Activated CD4-positive, alpha-beta T cell treated with anti-CD3 and anti-CD28 coated beads for 36 hours (primary cell): ENCODE measurements at places on chromosomes 1 and 21. TPM values are rescaled to one million over a fixed set of nuclear protein-coding genes. Genes with fewer than 3 reads are reported as not detected.

Gene IQGAP3
- 14.9 TPM for total RNA-seq

Gene TTC22
- total RNA-seq = 4.2 TPM

Gene RPTN
- total RNA-seq = not detected

Gene PTPRC
- 458 TPM for total RNA-seq

GRCh38 chr1:89262643-89263042 lies 10.0 kb downstream of the GBP5 start:
- DNase-seq = no peak

GRCh38 chr1:177978530-177978929 lies 8.7 kb upstream of the SEC16B start:
- no peak for DNase-seq

DNA sequence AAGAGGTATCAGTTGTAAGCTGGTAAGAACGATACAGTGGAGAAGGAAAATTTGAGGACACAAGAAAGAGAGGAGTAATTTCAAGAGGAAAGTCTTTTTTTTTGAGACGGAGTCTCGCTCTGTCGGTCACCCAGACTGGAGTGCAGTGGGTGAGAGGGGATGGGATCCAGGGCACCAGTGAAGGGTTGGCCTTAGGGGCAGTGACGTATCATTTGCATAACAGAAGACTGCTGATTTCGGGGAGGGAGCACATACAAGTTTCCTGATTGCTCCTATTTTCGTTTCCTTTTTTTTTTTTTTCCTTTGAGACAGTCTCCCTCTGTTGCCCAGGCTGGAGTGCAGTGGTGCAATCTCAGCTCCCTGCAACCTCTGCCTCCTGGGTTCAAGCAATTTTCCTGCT lies 4.2 kb downstream of the S100A13 start:
- DNase-seq = no peak

DNA sequence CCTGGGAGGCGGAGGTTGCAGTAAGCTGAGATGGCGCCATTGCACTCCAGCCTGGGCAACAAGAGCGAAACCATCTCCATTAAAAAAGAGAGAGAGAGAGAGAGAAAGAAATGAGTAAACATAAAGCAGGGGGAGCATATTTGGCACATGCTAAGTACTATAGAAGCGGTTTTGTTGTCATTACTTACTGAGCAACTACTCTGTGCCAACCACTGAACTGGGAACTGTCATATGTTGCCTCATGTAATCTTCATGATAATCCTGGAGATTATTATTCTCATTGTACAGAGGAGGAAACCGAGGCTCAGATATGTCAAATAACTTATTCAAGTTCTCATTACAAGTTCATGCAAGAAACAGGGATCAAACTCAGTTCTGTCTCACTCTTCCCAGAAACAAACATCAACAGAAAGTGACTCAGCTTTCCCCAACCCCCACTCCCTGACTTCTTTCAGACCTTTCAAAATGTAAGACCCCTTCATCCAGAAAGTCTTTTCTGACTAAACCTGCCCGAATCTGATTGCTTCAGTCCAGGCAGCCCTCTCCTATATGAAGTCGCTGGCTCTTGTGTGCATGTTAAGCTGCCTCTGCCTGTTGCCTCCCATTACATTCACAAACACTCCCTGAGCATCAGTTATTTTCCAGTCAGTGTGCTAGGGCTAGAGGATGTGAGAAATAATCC lies 23.5 kb downstream of the LAMB3 start:
- DNase-seq = peak; percentile 19

- no peak for DNase-seq
Measured at GRCh38 chr1:108595507-108595906, 35.6 kb downstream of the EEIG2 start.

DNA sequence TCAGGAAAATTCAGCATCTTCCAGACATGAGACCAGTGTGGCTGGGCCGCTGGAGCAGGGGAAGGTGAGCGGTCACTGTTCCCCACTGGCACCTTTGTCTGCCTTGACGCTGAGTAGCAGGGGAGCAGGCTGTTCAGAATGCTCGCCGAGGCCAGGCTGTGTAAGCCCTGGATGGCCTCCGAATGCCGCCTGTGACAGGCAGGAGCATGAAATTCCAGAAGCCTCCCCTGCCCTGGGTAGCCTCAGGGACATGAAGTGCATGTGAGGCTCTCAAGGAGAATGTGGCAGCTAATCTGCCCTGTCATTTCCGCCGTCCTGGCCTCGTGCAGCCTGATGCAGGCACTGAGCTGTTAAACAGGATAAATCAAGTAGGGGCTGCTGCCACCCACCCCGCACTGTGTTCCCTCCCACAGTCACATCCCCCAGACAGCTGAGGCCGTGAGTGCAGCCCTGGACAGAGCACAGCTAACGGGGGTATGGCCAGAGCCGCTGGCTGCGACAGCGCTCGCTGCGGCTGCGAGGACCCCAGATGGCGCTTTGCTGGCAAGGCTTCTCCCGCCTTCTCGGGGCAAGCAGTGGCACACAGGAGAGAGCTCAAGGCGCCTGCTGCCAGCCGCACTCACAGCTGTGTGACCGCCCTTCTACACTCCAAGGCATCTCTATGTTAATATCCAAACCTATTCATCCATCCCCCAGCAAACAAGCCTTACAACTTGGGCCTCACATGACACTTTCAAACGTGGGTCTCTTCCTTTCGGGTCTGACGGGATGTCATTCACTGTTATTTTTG lies 105.0 kb upstream of the COL6A1 start:
- DNase-seq = no peak

DNA sequence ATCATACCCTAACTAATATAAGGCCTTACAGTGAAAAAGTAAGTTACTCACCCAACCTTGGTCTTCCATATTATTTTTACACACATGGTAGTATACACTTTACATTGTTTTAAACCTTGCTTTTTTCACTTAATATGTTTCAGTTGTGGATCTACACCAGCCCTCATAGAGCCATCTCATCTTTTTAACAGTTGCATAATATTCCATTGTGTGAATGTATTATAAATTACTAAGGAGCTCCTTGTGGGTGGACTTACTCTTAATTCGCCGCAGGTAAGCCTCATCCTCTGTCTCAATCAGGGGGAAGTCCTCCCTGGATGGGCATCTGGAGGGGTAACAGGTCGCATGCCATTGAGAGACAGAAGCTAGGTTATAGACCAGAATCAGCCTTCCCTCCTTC lies 13.2 kb downstream of the RXFP4 start:
- no peak for DNase-seq

- DNase-seq = no peak
Measured at GRCh38 chr1:236010443-236010842, 54.4 kb downstream of the NID1 start.

DNA sequence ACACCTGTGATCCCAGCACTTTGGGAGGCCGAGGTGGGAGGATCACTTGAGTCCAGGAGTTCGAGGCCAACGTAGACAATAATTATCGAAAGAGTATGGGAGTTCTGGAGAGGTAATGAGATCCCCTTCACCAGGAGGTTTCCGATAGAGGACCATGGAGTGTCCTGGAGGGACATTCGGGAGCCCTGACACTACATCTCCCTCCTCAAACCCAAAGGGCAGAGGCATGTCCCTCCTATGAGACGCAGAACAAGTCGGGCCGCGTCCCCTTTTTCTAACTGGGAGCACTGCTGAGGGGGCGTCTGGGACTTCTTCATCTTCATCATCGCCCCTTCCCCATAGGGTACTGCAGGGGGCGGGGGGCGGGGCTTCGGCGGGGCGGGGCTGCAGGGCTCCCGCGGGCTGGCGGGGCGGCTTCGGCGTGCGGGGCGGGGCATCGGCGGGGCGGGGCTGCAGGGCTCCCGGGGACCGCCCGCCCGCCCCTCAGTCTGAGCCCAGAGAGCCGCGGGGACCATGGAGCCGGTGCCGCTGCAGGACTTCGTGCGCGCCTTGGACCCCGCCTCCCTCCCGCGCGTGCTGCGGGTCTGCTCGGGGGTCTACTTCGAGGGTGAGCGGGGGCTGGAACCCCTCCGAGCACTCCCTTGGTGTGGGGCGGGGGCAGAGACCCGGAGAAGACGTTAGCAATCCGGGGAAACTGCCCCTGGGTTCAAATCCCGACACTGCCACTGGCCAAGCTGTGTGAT lies at the start of gene THEMIS2:
THEMIS2 (plus strand) TSS at position 486 of the 743 bp plus-strand sequence; CDS start at position 514, 28 bp downstream.
- peak; percentile 90 for DNase-seq

DNA sequence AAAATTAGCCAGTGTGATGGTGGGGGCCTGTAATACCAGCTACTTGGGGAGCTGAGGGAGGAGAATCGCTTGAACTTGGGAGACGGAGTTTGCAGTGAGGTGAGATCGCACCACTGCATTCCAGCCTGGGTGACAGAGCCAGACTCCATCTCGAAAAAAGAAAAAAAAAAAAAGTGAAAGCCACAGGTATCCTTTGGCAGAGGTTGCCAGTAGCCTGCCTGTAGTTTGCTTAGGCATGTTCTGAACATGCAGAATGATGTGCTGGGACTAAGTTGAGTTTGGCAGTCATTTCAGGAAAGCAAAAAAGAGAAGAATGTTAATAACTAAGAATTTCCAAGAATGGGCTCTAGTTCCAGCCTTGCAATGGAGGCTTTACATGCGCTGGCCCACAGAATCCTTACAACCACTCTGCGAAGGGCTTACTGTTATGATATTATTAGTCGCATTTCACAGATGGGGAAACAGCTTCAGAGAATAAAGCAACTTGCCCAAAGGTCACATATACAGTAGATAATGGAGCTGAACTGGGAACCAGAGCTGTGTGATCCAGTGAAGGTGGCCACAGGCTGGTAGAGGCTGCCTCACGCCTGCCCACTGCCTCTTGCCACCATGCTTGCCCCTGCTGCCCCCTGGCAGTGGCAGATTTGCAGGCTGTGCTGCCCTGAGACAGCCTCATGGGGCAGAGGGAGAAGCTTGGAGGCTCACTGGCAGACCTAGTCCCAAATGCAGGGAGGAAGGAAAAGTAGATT lies 66.5 kb upstream of the LYST start:
- no peak for DNase-seq
